ENCODE measurements at places on chromosomes 4 and X.

GRCh38 chrX:15483891-15484290 is 9.2 kb downstream of the PIR start:
- DNase-seq: no peak

DNA sequence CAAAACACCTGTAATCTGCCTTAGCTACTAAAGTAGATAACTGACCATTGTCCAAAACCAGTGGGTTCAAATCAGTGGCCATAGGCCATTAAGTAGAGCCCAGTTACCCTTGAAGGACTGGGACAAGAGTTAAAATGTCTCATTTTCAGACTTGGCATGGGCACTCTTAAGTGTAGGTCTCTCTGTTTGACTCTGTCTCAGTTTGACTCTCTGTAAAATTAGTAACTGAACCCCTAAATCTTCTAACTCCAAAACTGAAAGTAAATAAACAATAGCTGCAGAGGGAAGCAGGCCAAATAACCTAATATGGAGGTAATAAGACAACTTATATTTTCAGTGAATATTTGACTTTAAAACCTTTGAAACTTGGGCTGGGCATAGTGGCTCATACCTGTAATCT is 89.1 kb downstream of the SLC16A2 start:
- no peak for DNase-seq

- no peak for DNase-seq
These were observed 42.3 kb downstream of the TBC1D14 start for GRCh38 chr4:6951880-6952381.

- DNase-seq: no peak
These were observed 112.5 kb upstream of the ATP6AP2 start for GRCh38 chrX:40468033-40468846.

DNA sequence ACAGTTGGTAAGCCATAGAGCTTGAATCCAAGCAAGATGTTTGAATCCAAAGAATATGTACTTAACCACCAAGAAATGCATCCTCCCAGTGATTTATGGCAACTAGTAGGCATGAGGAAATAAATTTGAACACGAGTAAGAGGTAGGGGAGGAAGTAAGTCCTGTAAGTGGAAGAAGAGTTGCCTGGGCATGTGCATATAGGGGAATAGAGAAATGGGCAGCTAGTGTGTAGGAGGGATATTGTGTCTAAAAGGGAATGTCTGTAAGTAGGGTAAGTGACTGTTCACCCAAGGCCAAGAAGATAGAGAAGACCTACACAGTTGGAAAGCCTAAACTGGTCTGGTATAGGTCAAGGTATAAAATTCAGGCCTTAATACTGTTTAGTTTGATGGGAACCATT is 4.6 kb downstream of the SH3BGRL start:
- no peak for DNase-seq

- DNase-seq: no peak
These were observed 779 bp downstream of the GABRQ start for GRCh38 chrX:152638443-152638904.

DNA sequence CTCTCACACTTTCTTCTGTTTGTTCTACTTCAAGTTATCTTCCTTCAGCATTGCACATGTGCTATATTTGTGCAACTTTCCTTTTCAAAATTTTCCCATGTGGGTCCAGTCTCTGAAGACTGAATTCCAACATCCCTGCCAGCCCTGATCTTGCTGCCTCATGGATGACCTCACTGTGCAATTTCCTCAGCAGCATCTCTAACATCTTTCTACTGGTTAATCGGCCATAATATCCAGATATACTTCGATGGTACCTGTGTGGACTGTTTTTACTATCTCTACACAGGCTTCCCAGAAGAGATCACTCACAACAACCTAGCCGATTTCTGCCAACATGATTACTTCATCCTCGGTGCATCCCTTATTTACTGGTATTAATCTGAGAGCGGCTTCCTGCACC is 41.5 kb downstream of the GPM6A start:
- DNase-seq: no peak

DNA sequence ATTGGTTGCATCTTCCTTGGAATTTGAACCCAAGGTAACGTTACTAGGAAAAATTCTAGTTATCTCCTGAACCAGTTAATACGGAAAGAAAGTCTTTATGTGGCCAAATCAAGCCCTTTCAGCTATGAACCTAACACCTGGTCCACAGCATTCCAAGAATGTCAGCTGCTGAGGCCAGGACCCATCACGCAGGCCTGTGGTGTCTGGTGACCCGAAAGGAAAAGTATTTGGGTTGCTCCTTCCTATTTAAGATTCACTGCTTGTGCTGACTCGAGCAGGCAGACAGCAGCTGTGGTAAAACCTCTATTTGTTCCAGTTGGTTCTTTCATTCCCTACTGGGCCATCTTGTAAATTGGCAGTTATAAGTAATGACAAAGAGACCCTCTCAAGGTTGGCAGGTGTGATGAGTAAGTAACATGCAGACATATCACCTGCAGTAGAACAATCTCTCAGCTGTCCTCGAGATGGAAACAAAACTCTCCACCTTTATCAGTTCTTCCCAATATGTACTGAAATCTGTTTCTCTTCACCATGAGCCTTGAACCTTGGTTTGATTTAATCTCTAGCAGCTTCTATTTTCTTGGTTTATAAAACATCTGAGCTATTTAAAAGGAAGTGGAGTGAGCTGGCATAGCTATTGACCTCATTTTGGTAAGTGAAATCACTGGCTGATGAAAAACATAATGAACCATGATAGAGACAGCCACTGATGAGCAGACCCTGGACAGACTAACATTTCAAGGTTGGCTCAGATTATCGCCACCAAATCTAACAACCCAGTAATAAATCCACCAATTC is 182.1 kb upstream of the SMIM31 start:
- DNase-seq: no peak

- no peak for DNase-seq
These were observed 304.6 kb downstream of the ARAP2 start for GRCh38 chr4:35939751-35940150.

- no peak for DNase-seq
These were observed 57.5 kb downstream of the ADRA2C start for GRCh38 chr4:3823496-3824341.

- DNase-seq: no peak
These were observed 316.7 kb downstream of the RPA4 start for GRCh38 chrX:97200454-97200853.

DNA sequence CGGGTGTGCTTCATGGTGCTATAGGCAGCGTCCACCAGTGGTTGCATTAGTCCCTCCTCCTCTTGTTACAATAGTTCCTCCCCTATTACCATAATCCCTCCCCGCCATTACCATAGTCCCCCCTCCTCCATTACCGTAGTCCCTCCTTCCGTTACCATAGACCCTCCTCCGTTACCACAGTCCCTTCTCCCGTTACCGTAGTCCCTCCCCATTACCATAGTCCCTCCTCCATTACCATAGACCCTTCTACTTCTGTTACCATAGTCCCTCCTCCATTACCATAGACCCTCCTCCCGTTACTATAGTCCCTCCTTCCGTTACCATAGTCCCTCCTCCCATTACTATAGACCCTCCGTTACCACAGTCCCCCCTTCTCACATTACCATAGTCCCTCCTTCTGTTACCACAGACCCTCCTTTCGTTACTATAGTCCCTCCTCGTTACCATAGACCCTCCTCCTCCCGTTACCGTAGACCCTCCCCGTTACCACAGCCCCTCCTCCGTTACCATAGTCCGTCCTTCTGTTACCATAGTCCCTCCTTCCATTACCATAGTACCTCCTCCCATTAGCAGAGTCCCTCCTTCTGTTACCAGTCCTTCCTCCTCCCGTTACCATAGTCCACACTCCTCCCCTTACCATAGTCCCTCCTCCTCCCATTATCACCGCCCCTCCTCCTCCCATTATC is 129.6 kb downstream of the DHRSX start:
- no peak for DNase-seq

DNA sequence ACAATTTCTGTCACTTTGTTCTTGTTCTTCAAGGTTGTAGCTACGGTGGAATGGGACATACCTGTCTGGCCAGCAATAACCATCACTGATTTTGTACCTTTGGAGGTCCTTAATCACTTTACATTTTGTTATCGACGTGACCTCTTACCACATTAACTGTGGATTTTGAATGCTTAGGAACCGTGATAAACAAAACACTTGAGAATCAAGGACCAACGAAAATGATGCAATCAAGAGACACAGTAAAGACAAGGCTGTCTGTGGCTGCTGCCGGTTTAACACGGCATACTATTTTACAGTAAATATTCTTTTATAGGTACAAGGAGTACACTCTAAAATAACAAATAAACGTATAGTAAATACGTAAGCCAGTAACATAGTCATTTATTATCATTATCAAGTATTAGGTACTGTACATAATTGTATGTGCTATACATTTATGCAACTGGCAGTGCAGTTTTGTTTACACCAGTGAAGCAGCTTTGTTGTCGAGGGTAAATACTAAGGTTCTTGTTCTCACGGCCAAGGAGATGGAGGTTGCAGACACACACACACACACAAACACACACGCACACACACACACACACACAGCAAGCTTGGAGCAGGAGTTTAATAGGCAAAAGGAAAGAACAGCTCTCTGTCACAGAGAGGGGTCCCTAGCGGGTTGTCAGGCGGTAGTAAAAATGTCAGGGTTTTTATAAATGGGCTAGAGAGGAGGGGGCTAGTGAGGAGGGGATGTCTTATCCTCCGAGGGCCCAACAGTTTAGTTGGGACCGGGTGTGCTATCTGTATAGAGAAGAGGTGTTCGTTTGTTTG is 194.7 kb upstream of the CXorf51B start:
- DNase-seq: no peak

DNA sequence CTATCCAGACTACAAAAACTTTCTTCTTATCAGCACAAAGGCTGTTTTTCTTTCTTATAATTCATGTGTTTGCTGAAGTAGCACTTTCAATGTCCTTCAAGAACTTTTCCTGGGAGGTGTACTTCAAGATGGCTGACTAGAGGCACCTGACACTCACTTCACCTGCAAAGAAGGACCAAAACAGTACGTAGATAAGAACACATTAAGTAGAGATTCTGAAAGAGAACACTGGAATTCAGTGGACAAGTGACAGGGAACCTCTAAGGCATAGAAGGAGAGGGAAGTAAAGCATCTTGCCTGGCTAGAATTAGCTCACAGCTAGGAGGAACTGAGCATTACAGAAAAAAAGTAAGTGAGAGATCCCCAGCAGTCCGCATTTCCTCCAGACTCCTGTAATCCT is 21.7 kb upstream of the BMP15 start:
- DNase-seq: no peak

- no peak for DNase-seq
These were observed 955.2 kb downstream of the FSTL5 start for GRCh38 chr4:161208564-161208963.

DNA sequence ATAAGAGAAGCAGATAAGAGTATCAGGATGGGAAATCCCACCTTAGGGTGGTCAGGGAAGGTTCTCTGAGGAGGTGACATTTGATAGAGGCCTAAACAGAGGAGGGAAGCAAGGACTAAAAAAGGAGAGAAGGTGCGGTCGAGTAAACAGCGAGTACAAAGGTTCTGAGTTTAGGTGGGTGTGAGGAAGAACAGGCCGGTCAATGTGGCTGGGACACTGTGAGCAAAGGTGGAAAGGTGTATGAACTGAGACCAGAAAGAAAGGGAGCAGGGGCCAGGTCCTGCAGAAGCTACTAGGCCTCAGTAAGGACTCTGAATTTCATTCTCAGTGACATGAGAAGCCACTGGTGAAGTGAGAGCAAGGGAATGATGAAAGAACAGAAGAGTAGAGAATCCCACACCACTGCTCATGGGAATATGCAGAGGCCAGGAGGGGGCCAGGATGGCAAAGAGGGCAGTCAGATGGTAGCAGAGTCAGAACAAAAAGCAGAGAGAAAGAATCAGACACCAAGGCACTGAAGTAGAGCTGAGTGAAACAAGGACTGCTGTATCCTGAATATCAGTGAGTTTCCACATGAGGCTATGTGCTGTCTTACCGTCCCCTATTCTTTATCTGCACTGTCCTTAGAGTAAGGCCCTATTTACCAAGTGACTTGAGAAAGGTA is 18.0 kb downstream of the PRSS48 start:
- no peak for DNase-seq

- no peak for DNase-seq
These were observed 46.5 kb downstream of the CWH43 start for GRCh38 chr4:49032440-49033161.

- DNase-seq: no peak
These were observed 202.1 kb upstream of the ANXA10 start for GRCh38 chr4:167890226-167890625.

DNA sequence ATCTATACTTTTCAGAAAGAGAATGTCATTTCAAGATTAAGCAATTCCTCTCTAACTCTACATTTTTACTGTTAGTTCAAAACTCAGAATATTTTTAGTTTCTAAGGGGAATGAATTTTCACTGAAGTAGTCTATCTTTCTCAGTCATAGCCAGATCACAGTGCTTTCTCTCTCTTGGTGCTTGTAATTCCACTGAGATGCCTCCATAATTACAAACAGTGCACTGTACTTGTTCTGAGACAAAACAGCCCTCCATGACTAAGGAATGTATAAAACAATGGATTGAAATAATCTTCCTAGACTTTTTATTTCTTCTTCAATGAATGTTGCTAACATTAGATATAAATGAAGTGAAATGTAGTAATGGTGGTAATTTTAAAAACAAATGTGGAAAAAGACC is 603.2 kb upstream of the FAM241A start:
- no peak for DNase-seq

- DNase-seq: no peak
These were observed 30.7 kb upstream of the AREG start for GRCh38 chr4:74414149-74414809.

GRCh38 chr4:54224996-54225597 is 4.0 kb upstream of the PDGFRA start:
- DNase-seq: no peak

GRCh38 chrX:5771441-5771840 is 457.2 kb downstream of the NLGN4X start:
- DNase-seq: no peak

DNA sequence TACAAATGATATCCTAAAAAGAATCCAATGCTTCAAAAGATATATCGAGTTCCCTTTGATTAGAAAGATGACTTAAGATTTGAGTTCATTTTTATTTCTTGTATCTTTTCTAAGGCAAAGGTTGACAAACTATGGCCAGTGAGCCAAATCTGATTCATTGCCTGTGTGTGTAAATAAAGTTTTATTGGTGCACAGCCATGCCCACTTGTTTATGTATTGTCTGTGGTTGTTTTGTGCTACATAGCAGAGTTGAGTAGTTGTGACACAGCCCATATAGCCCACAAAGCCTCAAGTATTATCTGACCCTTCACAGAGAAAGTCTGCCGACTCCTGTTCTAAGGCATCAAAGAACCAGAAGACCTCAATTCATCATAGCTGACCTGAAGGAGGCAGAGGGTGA is 32.2 kb upstream of the EIF1AX start:
- DNase-seq: no peak

- DNase-seq: no peak
These were observed 214.1 kb downstream of the BCOR start for GRCh38 chrX:39883666-39884065.

DNA sequence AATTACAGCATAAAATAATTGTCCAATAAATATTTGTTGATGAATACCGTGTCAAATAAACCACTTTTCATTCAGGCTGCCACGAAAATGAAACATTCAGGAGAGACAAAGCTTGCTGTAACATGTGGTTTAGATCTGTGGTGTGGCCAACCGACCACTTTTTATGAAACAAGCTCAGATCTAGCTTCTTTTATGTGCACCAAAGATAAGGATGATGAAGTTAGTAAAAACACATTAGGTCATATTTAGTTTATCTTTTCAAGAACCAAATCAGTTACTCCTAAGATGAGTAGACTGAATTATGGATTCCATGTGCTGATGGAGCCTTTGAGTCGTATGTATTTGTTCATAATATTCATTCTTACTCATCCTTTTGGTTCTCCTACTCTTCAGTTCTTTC is 35.8 kb downstream of the STOX2 start:
- DNase-seq: no peak
